NCI-H1694 (cell line): ENCODE measurements at places on chromosomes 3 and 15.

- DNase-seq, result no peak
Observed at GRCh38 chr15:97144377-97144711, 813.8 kb downstream of the NR2F2 start.

DNA sequence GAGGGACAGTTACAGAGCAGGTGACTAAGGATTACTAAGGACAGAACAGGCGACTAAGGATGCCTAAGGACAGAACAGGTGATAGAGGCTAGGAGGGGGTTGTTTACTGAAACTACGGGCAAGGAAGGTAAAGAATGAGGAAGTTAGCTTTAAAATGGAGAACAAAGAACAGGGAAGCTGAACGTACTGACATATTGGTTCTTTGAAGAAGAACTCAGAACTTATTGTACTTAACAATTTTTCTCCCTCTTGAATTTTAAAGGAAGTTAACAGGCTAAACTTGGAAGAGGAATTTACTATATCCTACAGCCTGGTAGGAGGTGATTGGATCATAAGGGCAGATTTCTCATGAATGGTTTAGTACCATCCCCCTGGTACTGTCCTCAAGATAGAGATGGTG, 290.2 kb downstream of the SHQ1 start:
- no peak for DNase-seq

- DNase-seq, result no peak
Observed at GRCh38 chr3:116211901-116212300, 233.4 kb downstream of the LSAMP start.

GRCh38 chr3:52801839-52802238, 7.2 kb downstream of the ITIH3 start:
- no peak for DNase-seq

DNA sequence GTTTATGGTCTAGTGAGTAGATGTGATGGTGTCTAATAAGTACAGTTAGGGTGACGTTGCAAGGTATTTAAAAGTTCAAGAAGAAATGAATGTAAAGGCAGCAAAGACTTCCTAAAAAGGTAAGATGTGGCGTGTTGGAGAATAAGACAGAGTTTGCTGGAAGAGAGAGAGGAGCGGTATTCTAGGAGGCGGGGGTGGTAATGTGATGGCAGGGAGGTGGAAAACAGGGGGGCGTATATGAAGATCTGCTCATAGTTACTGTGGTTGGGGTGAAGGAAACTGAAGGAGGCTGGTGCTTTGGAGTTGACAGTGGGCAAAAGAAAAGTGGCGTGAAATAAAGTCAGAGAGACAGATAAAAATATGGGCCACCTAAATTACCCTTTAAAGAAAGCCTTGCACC, 164.9 kb upstream of the LRRN1 start:
- no peak for DNase-seq

- no peak for DNase-seq
Observed at GRCh38 chr3:19363071-19363470, 214.8 kb downstream of the KCNH8 start.

DNA sequence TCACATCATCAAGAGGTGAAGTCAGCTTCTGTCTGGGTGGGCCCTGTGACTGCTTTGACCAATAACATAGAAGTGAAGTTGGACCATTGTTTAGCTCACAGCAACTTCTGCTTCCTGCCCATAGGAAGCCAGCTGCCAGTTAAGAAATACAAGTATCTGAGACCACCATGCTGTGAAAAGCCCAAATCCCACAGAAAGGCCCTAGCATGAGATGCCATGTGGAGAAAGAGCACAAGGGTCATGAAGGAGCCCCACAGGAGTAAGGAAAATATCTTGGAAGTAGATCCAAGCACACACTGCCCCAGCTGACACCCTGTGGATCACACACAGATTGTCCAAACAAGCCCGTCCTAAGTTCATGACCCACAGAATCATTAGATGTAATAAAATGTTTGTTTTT, 28.5 kb downstream of the RTP4 start:
- DNase-seq, result no peak

DNA sequence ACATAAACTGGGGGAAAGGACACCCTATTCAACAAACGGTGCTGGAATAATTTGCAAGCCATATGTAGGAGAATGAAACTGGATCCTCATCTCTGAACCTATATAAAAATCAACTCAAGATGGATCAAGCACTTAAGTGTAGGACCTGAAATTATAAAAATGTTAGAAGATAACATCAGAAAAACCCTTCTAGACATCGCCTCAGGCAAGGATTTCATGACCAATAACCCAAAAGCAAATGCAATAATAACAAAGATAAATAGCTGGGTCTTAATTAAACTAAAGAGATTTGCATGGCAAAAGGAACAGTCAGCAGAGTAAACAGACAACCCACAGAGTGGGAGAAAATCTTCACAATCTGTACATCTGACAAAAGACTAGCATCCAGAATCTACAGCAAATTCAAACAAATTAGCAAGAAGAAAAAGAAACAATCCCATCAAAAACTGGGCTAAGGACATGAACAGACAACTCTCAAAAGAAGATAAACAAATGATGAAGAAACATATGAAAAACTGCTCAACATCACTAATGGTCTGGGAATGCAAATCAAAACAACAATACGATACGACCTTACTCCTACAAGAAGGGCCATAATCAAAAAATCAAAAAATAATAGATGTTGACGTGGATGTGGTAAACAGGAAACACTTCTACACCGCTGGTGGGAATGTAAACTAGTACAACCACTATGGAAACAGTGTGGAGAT, 408.7 kb downstream of the CNTN6 start:
- no peak for DNase-seq

GRCh38 chr15:63971427-63971805, 74.9 kb downstream of the DAPK2 start:
- no peak for DNase-seq

DNA sequence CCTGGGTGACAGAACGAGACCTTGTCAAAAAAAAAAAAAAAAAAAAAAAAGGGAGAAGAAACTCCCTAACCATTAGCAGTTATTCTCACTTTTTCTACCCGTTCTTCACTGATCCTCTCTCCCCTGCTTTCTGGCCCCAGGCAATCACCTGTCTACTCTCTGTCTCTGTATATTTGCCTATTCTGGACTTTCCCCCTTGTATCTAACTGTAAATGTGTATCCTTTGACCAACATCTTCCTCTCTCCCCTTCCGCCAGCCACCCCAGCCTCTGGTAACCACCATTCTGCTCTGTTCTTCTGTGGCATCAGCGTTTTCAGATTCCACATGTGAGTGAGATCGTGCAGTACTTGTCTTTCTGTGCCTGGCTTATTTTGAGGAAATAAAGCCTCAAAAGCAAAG, 6.9 kb downstream of the CYFIP1 start:
- no peak for DNase-seq

GRCh38 chr15:33045066-33045810, 149.3 kb downstream of the FMN1 start:
- no peak for DNase-seq

DNA sequence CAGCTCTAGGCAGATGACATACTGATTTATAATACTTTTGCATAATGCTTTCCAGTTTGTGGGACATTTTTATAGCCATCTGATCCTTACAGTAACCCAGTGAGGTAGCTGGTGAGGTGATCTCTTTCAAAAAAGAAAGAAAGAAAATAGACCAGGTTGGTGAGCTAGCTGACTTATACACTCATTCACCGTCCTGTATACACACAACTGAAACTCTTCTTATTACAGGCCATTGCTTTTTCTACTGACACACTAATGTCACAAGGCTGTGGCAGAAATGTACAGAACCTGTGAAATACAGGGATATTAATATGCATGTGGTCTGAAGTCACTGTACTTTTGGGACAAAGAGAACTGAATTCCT, 150.2 kb upstream of the BHLHE40 start:
- DNase-seq, result no peak

DNA sequence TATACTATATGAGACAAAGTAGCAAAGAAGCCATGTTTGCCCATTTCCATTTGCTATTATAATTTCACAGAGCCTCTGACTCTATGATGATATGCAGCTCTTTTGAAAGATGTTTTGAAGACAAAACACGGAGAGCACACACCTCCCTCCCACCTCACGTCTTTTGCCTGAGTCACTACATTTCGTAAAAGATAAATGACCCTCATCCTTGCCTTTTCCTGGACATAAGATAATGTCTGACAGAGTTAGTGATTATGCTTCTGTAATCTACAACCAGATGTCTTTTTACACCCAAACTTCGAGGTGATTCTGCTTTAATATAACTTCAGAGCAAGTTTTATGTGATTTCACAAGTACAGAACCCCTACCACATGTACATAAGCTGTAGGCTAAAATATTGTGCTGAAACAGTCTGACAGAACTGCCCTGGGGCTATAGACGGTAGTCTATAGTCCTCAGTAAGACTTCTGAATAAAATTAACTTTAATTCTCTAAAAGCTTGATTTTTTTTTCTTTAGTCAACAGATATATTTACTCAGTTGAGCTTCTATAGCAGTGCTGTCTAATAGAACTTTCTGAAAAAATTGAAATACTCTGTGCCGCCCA, 99.9 kb downstream of the CD200R1L start:
- DNase-seq, result no peak

GRCh38 chr3:150183678-150184425, 213.2 kb upstream of the PFN2 start:
- peak; percentile 80 for DNase-seq

DNA sequence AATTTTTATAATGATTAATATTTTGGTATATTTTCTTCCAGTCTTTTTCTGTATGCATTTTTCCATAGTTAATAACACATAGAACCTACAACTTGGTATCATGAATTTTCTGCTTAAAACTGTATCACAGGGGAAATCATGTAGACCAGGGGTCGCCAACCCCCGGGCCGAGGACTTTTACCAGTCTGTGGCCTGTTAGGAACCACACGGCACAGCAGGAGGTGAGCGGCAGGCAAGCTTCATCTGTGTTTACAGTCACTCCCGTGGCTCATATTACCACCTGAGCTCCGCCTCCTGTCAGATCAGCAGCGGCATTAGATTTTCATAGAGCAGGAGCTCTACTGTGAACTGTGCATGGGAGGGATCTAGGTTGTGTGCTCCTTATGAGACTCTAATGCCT, 54.7 kb downstream of the RPL22L1 start:
- DNase-seq, result peak; percentile 54

DNA sequence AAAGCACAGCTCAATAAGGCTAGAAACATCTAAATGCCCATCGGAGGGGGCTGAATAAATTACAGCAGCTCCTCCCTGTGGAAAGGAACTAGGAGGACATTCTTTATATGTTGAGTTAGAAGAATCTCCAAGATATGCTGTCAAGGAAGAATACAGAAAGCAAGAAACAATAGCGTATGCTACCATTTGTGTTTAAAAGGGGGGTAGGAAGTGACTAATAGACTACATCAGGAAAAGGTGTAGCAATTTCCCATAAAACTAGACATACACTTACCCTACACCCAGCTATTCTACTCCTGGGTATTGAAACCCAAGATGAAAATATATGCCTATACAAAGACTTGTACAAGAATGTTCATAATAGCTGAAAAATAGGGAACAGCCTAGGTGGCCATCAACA, 21.6 kb downstream of the SEC61A1 start:
- no peak for DNase-seq

GRCh38 chr3:149497966-149498670, 23.6 kb downstream of the TM4SF4 start:
- no peak for DNase-seq

- no peak for DNase-seq
Observed at GRCh38 chr15:74657846-74658245, 38.0 kb downstream of the EDC3 start.

GRCh38 chr15:80645494-80646065, 49.5 kb upstream of the ABHD17C start:
- no peak for DNase-seq

- no peak for DNase-seq
Observed at GRCh38 chr15:67242708-67243111, 11.8 kb downstream of the AAGAB start.

- no peak for DNase-seq
Observed at GRCh38 chr3:17232442-17232841, 347.7 kb downstream of the PLCL2 start.

DNA sequence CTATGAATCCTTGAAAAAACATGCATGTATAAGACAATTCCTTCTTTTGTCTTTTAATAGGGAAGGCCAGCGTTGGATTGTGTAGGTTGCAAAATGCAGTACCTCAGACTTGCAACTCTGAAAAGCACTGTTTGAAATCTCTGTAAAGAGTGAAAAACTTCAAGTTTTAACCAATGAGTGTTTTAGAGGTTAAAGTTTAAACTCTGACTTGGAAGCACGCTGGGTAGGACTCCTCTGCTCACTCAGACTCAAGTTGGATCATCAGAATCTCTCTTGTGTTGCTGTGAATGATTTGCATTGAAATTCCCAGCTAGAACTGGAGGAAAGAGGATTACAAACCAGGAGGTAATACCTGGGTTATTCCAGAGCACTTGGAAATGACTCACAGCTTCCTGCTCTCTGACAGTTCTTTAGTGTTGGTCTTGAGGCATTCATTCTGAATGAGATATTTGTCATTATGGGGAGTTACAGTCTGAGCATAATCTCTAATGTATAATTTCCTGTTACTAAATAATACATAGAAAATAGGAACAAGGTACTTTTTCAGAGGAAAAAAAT, 49.1 kb downstream of the PLS1 start:
- no peak for DNase-seq

DNA sequence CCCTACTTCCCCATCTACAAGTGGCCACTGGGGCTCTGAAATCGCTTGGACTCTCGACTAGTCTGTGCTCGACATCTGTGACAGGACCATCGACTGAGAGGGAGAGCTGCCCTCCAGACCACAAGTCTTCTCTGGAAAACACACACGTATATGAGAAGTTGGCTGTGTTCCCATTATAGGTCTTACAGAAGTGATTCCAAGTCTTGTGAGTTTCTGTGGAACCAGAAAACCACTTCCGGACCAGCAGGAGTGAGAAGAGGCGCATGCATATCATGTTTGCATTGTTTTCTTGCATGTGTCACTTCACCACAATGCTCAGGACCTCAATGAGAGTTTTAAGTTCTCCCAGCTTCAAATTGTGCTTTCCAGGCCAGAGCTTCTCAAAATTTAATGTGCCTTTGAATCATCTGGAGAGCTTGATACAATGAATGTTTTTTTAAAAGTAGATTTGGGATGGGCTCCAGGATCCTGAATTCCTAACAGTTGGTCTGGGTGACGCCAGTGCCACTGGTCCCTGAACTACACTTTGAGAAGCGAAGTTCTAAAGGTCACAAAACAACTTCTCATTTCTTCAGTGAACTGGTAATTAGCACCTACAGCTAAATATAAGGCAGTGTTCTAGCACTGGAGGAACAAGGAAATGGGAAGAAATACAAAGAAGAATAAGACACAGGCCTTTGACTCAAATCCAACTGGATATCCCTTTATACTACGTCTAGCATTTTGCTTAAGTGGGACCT, 15.7 kb downstream of the LIPC start:
- DNase-seq, result no peak
